NCI-H2081 treated with DMSO at 0.1 percent for 48 hours (cell line): ENCODE measurements at places on chromosomes 16 and 17.

DNA sequence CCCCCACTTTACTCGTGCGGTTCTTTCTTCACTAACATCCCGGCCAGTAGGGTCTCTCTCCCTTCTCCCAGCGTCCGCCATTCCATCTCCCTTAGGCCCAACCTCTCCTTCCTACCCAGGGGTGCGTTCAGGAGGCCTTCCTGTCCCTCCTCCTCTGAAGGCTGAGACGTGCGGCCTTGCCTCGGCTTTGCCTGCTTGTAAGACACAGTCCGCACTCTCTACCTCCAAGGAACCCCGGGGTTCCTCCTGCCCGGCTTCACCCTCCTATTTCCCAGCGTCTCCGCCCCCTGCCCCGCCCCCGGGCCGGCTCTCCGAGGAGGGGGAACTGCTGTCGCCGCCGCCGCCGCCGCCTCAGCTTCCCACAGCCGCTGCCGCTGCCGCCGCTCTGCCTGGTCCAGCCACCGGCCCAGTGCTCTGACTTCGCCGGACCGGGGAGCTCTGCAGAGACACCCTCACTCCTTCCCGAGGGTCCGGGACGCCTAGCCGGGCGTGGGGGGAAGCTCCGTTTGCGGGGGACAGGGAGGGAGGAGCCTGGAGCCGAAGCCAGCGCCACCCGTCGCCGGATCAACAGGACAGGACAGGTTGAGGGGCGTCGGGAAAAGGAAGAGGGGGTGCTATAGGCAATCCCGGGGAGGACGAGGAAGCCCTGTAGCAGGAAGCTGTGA lies 1.2 kb upstream of the FGF11 start:
- DNase-seq, result no peak

DNA sequence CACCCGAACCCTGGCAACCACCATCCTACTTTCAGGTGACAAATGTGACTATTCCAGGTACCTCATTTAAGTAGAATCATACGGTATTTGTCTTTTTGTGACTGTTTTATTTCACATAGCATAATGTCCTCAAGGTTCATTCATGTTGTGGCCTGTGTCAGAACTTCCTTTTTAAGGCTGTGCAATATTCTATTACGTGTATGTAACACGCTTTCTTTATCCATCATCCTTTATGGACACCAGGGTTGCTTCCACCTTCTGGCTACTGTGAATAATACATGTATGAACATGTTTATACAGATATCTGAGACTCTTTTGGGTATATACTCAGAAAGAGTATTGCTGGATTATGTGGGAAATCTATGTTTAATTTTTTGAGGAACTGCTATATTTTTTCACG lies 28.7 kb upstream of the RSL1D1 start:
- DNase-seq, result no peak

GRCh38 chr16:19524356-19524615 lies 544 bp downstream of the CCP110 start:
- no peak for DNase-seq

DNA sequence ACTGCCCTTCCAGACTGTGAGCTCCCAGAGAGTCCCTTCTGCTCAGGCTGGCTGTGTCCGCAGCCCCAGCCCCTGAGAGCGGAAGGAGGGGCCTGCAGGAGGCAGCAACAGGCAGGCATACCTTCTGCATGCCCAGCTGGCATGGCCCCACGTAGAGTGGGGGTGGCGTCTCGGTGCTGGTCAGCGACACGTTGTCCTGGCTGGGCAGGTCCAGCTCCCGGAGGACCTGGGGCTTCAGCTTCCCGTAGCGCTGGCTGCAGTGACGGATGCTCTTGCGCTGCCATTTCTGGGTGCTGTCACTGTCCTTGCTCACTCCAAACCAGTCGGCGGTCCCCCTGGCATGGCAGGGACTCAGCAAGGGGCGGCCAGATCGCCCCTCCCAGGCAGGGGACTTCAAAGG lies 9.0 kb downstream of the RHBDF1 start:
- DNase-seq, result no peak

DNA sequence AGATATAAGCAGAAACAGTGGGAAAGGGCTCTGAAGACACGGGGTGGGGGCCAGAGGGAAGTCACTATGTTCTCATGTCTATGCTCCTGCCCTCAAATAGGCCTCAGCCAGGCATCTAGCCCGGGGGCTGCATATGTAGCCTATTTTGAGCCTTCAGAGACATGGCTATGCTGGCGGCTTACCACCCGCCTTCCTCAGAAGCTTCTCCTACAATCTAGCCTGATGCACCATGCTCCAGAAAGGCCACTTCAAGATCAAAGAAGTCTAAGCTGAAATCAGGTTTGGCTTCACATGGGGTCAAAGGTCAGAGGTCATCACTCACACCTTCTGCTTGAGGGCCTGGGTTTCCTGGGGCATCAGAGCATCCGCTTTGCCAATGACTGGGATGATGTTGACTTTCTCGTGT lies 1.6 kb downstream of the SEPTIN1 start:
- no peak for DNase-seq

DNA sequence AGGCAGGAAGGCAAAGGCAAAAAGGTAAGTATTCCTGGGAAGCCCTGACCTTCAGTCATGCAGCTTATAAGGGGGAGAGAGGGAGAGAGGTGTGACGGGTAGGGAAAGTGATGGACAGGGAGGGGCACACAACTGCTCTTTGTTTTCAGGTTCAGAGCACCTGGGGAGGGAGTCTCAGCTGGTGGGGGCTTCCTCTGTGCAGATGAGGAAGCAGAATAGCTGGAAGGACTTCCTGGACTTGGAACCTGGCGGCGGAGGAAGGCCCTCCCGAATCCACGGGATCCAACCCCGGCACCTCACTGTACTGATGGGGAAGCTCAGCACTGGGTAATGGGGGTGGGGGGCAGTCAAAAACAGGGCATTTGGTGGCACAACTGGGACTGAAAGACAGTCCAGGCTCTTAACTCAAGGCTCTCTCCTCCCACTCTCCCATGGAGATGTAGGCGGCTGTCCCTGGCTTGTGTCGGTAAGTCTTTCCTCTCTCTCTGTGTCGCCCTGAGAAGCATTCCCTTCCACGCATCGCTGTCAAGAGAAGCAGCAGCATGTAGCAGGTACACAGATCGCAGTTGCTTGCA lies 11.9 kb upstream of the PITPNM3 start:
- DNase-seq, result no peak

DNA sequence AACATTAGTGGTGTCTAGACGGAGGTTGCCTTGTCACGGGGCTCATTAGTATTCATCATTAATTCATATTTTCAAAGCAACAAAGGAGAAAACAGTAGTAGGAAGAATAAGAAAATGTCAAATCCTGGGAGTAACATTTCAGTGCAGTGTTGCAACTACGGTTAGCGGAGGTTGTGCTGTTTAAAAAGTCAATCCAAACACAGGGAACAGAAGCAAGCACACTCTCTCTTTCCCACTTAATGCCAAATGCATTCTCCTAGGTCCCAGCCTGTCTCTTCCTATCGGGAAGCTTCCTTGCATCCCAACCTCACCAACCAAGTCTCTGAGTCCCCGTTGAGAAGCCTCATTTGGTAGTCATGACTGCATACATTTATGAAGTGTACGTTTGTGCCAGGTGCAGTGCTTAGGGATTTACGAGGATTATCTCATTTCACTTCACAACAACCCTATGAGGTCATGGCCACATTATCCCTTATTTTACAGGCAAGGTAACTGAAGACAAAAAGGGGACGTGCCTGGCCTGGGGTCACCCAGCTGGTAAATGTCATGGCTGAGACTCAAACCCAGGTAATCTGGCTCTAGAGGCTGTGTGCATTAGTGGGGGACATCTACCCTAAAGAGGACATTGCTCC lies 283.6 kb upstream of the SALL1 start:
- DNase-seq, result no peak

GRCh38 chr16:50733468-50733867 lies 8.4 kb upstream of the CYLD start:
- no peak for DNase-seq

DNA sequence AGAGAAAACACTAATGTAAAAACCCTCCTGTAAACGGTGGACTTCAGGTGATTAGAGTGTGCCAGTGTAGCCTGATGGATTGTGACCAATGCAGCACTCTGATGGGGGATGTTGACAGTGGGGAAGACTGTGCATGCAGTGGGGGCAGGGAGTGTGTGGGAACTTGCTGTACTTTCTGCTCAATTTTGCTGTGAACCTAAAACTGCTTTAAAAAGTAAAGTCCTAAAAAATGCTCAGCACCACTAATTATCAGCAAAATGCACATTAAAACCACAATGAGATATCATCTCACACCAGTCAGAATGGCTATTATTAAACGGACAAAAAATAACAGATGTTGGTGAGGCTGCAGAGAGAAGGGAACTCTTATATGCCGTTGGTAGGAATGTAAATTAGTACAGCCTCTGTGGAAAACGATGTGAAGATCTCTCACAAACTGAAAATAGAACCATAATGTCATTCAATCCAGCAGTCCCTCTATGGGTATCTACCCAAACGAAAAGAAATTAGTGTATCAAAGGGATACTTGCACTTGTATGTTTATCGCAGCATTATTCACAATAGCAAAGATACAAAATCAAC lies 9.7 kb upstream of the ULK2 start:
- DNase-seq, result no peak

- no peak for DNase-seq
Observed at GRCh38 chr17:81964081-81964849, 3.3 kb upstream of the NOTUM start.

- DNase-seq, result no peak
Observed at GRCh38 chr16:86074651-86075487, 175.9 kb downstream of the IRF8 start.

DNA sequence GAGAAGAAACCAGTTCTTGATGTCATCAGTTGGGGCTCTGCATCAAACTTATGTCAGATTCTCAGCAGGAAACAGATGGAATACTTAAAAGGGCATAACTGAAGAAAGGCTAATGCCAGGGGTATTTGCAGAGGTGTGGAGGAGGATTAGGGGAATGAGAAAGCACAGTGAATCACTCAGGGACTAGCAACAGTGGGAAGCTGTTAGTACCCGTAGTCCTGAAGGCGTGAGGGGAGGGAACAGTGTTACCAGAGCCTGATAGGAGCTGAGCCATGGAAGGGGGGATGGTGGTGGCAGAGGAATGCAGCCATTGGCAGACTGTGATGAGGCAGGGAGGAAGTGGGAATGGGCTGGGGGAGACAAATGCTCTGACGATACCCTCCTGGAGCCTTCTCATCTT lies 162.3 kb downstream of the UTP18 start:
- DNase-seq, result no peak

DNA sequence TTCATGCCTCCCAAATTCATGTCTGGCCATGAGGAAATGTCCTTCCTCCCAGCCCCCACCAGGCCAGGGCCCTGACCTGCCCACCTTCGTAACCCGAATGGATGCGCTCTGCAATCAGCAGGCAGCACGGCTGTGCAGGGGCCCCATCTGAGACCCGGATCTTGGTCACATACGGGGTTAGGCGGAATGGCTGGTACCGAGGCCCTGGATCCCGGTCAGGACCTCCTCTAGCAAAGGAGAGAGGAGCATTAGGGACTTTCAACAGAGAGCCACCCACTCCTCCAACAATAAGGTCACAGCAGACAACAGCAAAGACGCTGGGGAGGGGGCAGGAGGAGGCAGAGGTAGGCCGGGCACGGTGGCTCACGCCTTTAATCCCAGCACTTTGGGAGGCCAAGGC lies 3.6 kb downstream of the PER1 start:
- DNase-seq, result no peak

GRCh38 chr16:57240851-57241250 lies 4.2 kb upstream of the ARL2BP start:
- DNase-seq, result no peak
